ENCODE measurements at places on chromosomes 2 and 18. TPM values are rescaled to one million over a fixed set of nuclear protein-coding genes. Genes with fewer than 3 reads are reported as not detected.

FER1L5 gene
- total RNA-seq = 1.2 TPM

ALLC gene
- not detected for total RNA-seq

REG3G gene
- total RNA-seq = not detected

- H3K4me3 ChIP-seq = peak overlapping the region; percentile 13
- DNase-seq = peak; percentile 80
- no peaks in the 10 kb centered on the region for H3K36me3 ChIP-seq
- peaks cover 12% of the 10 kb centered on the region for H3K4me1 ChIP-seq
- no peaks in the 10 kb centered on the region for H3K27me3 ChIP-seq
Measured at GRCh38 chr2:33681364-33681757, 82.3 kb upstream of the FAM98A start.

GRCh38 chr2:25273985-25274535 is 67.7 kb downstream of the DNMT3A start:
- no peak overlapping the region for H3K4me3 ChIP-seq
- no peaks in the 10 kb centered on the region for H3K27me3 ChIP-seq
- peak overlapping the region; percentile 30 for H3K27ac ChIP-seq
- no peak for DNase-seq
- peaks cover 17% of the 10 kb centered on the region for H3K4me1 ChIP-seq

DNA sequence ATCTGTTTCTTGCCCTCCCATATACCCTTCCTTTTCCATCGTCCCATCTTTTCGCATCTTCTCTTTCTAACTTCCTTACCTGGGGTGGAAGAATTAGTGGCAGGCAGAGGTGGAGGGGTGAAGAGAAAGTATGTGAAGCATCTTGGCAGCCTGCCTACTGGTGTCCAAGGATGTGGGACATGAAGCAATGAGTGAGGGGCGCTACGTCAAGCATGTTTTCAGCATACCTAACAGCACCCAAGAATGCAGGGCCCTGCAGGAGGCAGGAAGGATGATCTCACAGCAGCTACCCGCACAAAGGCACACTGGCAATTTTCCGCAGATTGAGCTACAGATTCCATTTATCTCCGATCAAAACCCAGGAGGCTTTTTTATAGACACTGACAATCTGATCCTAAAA is 42.2 kb downstream of the METTL4 start:
- DNase-seq = peak; percentile 81
- H3K36me3 ChIP-seq = no peaks in the 10 kb centered on the region
- H3K4me1 ChIP-seq = peaks cover 13% of the 10 kb centered on the region
- no peak overlapping the region for H3K4me3 ChIP-seq
- no peak overlapping the region for H3K27ac ChIP-seq

DNA sequence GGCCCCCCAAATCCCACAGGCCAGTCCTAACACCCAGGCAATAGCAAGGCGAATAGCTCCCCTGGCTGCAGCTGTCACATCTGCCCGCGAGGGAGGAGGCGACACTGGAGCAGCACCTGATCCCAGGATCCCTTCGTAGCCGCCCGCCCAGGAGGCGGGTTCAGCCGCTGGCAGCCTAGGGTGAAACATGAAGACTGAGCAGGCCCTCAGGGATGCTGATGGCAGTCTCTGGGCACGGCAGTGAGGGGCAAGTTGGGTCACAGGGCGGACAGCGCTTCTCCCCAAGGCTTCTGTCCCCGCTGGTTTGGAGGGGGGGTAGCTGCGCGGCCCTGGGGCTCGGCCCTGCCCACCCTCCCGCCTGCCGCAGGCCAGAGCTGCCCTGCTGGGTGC is 1.9 kb downstream of the DNMT3A start:
- H3K27me3 ChIP-seq = no peaks in the 10 kb centered on the region
- no peak for DNase-seq

GRCh38 chr2:133836691-133837345 is 268.6 kb upstream of the NCKAP5 start:
- no peak for DNase-seq
- H3K4me3 ChIP-seq = no peak overlapping the region
- no peaks in the 10 kb centered on the region for H3K27me3 ChIP-seq
- H3K36me3 ChIP-seq = no peaks in the 10 kb centered on the region
- H3K27ac ChIP-seq = no peak overlapping the region

- no peaks in the 10 kb centered on the region for H3K36me3 ChIP-seq
- peaks cover 3% of the 10 kb centered on the region for H3K4me1 ChIP-seq
Measured at GRCh38 chr2:23564615-23564960, 179.6 kb downstream of the KLHL29 start.

DNA sequence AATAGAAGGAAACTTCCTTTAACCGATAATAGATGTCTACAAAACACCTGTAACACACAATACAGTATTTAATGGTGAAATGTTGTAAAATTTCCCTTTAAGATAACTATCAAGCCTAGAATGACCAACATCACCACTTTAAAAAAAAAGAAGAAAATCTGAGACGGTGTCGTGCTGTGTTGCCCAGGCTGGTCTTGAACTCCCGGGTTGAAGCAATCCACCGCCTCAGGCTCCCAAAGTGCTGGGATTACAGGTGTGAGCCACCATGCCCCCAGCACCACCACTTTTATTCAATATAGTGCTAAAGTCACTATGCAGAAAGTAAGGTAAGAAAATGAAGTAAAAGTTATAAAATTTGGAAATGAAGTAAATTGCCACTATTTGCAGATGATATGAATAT is 96.9 kb downstream of the MYOM1 start:
- H3K4me1 ChIP-seq = no peaks in the 10 kb centered on the region
- no peak overlapping the region for H3K4me3 ChIP-seq
- H3K36me3 ChIP-seq = no peaks in the 10 kb centered on the region
- H3K27ac ChIP-seq = no peak overlapping the region
- H3K27me3 ChIP-seq = no peaks in the 10 kb centered on the region

Data from A673 (cell line).